ENCODE measurements at places on chromosomes 5 and 9.

GRCh38 chr5:67093279-67093678 lies 103.3 kb downstream of the CD180 start:
- peak; percentile 8 for DNase-seq

DNA sequence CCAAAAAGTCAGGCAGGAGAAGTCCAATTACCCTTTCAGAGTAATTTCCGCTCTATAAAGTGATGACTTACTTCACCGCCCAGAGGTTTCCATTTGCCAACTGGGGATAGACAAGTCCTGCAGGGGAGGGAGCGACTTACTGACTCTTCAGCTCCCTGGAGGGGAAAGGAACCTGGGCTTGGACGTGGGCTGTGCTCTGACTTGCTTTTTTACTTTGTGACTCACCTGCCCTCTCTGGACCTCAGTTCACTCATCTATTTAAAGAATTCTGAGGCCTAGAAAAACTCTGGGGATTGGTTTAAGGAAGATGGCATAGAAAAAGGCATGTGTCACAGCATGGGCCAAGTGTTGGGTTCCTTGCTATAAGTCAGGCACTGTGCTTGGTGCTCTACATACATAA lies 180.4 kb upstream of the TRIM32 start:
- DNase-seq, result peak; percentile 76

DNA sequence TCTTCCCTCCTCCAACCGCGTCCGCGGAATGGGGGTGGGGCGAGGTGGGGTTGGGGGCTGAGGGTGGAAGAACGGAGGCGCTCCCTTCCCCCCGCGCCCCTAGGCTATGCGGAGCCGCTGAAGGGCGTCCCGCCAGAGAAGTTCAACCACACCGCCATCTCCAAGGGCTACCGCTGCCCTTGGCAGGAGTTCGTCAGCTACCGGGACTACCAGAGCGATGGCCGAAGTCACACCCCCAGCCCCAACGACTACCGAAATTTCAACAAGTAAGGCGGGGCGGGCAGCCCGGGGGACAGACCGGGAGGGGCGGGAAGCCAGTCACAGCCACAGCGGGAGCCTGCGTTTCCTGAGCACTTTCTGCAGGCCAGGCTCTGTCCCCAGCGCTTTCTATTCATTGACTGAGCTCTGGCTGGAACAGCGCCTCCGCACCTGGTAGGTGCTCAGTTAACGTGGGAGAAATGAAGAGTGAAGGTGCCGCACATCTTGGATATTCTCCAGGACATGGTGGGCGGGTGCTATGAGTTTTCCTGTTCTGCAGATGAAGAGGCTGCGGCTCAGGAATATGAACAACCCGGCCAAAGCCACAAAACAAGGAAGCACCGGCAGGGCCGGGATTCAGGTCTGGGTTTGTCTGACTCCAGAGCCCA lies 11.3 kb downstream of the MYOZ3 start:
- DNase-seq, result peak; percentile 11

DNA sequence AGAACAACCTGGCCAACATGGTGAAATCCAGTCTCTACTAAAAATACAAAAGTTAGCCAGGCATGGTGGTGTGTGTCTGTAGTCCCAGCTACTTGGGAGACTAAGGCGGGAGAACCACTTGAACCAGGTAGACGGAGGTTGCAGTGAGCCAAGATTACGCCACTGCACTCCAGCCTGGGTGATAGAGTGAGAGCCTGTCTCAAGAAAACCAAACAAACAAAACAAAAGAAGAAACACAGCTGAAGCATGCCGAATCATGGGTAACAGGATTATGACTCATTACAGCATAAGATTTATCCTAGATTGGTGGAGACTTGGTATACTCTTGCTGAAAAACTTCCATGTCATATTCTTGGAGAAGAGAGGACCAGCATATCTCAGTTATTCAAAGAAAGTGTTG lies 236.7 kb upstream of the CCNH start:
- peak; percentile 10 for DNase-seq

DNA sequence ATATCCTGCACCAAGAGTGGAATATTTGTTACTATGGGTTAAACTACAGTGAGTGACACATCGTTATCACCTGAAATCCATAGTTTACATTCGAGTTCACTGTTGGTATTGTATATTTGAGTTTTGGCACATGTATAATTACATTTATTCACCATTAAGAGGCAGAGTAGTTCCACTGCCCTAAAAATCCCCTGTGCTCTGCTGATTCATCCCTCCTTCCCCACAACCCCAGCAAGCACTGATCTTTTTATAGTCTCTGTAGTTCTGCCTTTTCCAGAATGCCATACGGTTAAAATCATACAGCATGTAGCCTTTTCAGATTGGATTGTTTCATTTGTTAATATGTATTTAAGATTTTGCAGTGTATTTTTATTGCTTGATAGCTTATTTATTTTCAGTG lies 495.2 kb downstream of the DIRAS2 start:
- DNase-seq, result no peak

DNA sequence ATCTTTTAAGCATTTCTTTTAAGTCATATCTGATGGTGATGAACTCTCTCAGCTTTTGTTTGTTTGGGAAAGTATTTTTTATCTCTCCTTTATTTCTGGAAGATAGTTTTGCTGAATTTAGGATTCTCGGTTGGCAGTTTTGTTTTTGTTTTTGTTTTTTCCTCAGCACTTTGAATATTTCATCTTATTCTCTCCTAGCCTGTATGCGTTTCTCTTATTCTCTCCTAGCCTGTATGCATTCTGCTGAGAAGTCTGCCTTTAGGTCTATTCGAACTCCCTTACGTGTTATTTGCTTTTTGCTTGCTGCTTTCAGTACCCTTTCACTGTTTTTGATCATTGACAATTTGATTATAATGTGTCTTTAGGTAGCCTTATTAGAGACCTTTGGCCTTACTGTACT lies 787.8 kb upstream of the FAM174A start:
- DNase-seq, result no peak

GRCh38 chr5:113735751-113736150 lies 222.3 kb downstream of the YTHDC2 start:
- DNase-seq, result no peak

DNA sequence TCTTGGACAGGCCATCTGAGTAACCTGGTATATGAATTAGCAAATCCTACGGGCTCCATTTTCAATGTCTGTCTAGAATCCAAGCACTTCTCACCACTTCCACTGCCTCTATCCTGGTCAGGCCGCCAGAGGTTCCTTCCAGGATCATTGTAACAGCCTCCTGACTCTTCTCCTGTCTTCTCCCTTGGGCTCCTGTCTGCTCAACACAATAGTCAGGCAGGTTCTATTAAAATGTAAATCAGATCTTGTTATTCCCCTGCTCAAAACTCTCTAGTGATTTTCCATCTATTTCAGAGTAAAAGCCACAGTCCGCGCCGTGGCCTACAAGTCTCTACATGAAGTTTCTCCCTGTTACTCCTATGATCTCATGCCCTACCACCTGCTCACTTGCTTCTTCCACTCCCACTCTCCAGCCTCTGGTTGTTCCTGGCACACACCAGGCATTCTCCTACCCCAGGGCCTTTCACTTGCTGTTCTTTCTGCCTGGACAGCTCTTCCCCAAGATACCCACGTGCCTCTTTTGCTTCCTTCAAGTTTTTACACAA lies 21.7 kb downstream of the ZNF366 start:
- DNase-seq, result no peak

DNA sequence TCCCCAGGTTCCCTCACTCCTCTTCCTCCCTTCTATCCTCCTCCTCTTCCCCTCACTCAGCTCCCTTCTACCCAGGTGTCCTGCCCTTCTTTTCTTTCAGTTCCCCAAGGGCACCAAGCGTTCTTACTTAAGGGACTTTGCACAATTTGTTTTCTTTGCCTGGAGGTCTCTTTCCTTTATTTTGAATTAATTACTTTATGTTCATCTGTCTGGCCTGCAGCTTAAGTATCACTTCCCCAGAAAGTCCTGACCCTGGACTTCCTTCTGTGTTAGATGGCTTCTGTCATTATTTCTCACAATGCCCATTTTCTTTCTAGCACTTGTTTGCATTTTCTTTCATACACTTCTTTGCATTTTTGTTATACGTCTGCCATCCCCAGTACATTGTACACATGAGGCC lies 350.6 kb downstream of the SH3GL2 start:
- DNase-seq, result no peak

All from fibroblast of mammary gland (primary cell).